ENCODE measurements at places on chromosomes 12 and 14. TPM values are rescaled to one million over a fixed set of nuclear protein-coding genes. Genes with fewer than 3 reads are reported as not detected.
A peak's percentile ranks its signal among the peaks of the same experiment; 100 is the strongest.

The EML1 gene
- total RNA-seq: not detected

The FGF23 gene
- total RNA-seq: not detected

DNA sequence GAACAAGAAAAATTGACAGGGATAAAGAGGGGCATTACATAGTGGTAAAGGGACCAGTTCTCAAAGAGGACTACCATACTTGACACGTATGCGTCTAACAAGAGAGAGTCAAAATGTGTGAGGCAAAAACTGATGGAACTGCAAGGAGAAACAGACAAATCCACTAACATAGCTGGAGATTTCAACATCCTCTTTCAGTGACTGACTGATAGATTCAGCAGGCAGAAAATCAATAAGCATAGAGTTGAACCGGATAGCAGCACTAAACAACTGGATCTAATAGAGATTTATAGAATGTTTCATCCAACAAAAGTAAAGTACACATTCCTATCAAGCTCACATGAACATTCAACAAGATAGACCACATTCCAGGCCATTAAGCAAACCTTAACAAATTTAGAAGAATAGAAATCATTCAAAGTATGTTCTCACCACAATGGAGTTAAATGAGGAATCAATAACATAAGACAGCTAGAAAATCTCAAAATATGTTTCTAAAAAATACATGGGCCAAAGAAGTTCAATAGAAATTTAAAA is 16.1 kb upstream of the CRACR2A start:
- no peaks in the 10 kb centered on the region for H3K27me3 ChIP-seq
- no peak overlapping the region for H3K4me3 ChIP-seq
- no peak overlapping the region for H3K27ac ChIP-seq
- DNase-seq: no peak

GRCh38 chr12:110093631-110094311 is 30.4 kb upstream of the IFT81 start:
- H3K36me3 ChIP-seq: no peaks in the 10 kb centered on the region
- H3K4me1 ChIP-seq: peaks cover 3% of the 10 kb centered on the region
- no peak overlapping the region for H3K4me3 ChIP-seq
- DNase-seq: no peak
- peaks cover 30% of the 10 kb centered on the region for H3K27me3 ChIP-seq

GRCh38 chr12:71896205-71896882 is 42.3 kb upstream of the TPH2 start:
- no peak overlapping the region for H3K4me3 ChIP-seq
- H3K27ac ChIP-seq: no peak overlapping the region
- no peaks in the 10 kb centered on the region for H3K4me1 ChIP-seq
- H3K36me3 ChIP-seq: peaks cover 41% of the 10 kb centered on the region
- no peak for DNase-seq

DNA sequence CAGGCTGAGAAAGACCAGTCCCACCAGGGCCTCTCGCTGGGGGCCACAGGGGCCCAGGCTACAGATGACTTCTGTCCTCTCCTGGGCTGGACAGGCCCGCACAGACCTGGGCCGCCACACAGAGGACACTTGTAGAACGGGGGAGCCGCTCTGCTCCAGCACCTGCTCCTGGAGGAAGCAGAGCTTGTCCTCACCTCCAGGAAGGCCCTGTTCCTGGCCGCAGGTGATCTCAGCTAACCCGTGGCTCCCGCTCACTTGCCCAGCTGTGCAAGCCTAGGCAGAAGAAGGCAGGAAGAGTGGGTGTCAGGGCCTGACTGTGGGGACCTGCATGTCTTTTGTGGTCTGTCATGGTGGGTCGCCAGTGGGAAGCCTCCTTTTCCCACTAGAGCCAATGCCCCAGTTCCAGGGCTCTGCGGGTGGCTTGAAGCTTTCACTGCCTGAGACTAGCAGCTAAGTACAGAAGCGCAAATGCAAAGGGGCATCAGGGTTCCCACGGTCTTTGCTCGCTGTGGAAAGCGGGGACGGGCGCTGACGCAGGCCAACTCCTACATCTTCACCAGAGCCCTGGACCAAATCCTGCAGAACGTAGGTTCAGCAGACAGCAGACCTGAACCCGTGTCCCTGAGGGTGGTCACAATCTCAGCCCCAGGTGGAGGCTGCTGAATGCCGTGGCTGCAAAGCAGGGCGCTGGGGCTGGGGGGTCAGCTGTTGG is 8.8 kb upstream of the CEP170B start:
- no peak overlapping the region for H3K4me3 ChIP-seq
- no peak for DNase-seq
- H3K27ac ChIP-seq: no peak overlapping the region
- H3K36me3 ChIP-seq: no peaks in the 10 kb centered on the region
- peaks cover 7% of the 10 kb centered on the region for H3K27me3 ChIP-seq
- H3K4me1 ChIP-seq: no peaks in the 10 kb centered on the region

- H3K27ac ChIP-seq: no peak overlapping the region
- H3K4me1 ChIP-seq: peaks cover 50% of the 10 kb centered on the region
- DNase-seq: no peak
- H3K4me3 ChIP-seq: no peak overlapping the region
- H3K27me3 ChIP-seq: no peaks in the 10 kb centered on the region
Observed at GRCh38 chr12:76544601-76545261, 14.8 kb downstream of the OSBPL8 start.

GRCh38 chr14:92655419-92656201 is 92.8 kb downstream of the LGMN start:
- no peak for DNase-seq
- no peaks in the 10 kb centered on the region for H3K27me3 ChIP-seq
- peaks cover 76% of the 10 kb centered on the region for H3K4me1 ChIP-seq
- peaks cover 83% of the 10 kb centered on the region for H3K36me3 ChIP-seq
- H3K4me3 ChIP-seq: peak overlapping the region; percentile 97
